AG09309 (cell line): ENCODE measurements at places on chromosomes 6 and 20.

DNA sequence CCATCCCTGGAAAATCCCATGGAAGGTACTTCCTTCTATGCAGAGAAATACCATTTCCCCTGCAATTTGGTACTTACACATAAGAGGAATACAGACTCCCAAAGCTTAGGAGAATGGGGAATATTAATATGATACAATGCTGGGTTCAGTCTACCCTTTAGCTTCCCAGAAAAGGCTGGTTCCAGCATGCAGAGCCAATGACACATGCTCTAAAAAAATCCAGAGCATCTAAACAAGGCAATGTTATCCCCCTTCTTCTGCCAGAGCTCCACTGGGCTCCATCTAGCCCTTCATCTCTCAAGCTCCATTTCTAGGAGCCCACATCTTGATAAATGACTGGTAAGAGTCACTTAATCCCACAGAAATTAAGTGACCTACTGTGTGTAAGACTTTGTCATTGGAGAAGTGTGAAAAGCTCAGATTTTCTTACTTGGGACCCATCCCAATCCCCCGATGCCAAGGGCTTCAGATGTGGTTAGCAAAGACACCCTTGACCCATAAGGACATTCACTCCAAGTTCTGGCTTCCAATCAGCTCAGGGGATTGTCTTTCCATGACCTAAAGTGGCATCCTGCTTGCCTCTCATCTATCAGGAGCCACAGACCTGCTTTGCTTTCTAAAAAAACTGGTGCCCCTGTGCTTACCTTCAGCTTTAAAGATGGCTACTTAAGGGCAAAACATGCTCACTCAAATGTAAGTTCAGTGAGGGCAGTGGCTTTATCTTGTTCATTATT, 137.5 kb downstream of the UNC5CL start:
- DNase-seq = no peak

DNA sequence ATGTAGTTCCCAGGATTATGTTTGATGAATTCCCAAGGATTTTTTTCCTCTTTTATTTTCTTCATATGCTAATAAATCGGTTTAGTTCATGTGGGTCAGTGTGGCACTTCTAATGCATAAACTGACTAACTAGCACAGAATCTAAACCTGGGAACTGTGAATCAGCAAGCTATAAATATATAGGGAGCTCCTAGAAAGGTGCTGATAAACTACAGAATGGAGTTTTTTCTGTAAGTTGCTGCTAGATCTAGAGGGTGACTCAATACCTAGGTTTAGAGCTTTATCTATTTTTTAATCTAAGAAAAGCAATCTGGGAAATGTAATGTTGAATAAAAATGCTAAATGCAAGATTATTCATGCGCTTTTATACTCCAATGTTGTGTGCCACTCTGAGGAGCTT, 118.8 kb upstream of the PTCHD4 start:
- DNase-seq = no peak

DNA sequence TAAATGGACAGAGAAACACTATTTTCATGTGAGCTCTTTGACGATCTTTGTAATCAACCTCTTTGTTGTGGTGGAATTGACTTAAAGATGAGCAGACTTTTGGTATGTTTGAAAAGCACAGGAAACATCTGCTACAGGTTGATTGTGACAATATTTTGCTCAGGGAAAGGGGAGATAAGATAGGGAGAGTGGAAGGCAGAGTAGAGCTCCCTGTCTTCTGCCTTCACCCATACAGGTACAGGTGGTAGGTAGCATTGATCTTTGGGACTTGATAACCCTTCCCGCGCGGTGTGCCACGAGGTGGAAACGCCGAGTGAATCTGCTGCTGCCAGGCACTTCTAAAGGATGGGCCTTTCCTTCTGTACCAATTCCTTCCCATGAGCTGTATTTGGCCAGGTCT, 183.6 kb downstream of the UTRN start:
- DNase-seq = no peak

DNA sequence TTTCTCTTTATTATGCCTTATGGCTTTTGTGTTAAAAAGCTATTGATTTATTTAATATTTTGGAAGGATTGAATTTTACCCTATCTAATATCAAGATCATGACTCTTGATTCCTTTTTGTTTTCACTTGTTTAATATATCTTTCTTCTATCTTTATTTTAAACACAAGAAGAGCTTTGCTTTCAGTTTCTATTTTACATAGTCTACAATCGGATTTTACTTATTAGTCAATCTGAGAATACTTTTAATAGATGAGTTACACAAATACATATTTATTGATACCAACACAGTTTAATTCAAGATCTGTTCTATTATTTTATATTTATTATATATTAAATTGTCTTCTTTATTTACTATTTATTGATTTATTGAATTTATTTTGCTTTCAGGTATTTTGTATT, 218.8 kb downstream of the ESR1 start:
- no peak for DNase-seq

- DNase-seq = no peak
These were observed 61.8 kb downstream of the MLIP start for GRCh38 chr6:54173089-54173488.

GRCh38 chr20:40254023-40254772, 434.8 kb downstream of the MAFB start:
- no peak for DNase-seq
